ENCODE measurements at places on chromosomes 4 and X.

DNA sequence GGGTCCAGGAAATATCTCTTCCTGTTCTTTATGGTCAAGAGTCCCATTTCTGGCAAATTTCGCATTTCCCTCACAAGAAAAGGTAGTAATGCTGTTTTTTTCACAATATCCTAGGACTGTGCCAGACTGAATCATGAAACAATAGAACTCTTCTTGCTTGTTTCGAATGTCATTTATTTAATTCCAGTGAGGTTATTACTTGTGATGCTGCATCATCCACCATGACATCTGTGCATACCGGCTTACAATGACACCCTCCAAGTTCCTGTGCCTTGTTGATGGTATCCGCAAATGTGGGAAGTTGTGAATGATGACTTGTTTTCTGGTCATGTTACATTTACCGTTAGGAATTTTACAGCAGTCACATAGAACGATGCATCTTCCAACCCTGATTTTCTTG, 42.9 kb upstream of the SPRY1 start:
- no peak for DNase-seq

DNA sequence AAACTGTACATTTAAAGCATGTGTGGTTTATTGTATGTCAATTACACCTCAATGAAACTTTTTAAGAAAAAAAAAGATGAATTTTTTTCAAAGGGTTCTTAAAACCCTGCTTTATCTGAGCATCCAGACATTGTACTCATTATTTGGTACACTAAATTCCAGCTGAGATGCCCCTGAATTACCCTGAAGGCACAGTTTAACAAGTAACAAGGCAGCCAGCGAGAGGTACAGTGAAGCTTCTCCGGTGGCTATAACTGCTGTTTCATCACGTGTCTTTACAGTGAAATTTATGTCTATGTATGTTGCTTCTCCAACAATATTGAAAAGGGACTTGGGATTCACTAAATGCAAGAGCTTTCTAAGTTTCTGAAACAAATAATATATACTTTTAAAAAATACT, 15.8 kb downstream of the SLC7A11 start:
- no peak for DNase-seq

DNA sequence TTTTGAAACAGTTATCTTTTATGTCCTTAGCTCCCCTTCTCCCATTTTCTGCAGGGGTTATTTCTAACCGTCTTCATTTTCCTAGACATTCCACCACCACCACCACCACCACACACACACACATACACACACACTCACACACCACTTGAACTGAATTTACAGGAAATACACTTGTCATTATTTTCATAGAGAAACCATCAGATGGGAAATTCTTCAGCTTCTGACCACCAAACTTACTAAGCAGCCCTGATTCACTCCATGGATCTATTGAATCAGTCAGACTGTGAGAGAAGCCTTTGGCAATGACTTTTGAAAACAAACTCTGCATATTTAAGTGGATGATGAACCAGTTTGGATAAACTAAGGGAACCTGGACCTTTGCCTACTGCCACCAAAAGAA, 210.1 kb upstream of the NHS start:
- DNase-seq = no peak

DNA sequence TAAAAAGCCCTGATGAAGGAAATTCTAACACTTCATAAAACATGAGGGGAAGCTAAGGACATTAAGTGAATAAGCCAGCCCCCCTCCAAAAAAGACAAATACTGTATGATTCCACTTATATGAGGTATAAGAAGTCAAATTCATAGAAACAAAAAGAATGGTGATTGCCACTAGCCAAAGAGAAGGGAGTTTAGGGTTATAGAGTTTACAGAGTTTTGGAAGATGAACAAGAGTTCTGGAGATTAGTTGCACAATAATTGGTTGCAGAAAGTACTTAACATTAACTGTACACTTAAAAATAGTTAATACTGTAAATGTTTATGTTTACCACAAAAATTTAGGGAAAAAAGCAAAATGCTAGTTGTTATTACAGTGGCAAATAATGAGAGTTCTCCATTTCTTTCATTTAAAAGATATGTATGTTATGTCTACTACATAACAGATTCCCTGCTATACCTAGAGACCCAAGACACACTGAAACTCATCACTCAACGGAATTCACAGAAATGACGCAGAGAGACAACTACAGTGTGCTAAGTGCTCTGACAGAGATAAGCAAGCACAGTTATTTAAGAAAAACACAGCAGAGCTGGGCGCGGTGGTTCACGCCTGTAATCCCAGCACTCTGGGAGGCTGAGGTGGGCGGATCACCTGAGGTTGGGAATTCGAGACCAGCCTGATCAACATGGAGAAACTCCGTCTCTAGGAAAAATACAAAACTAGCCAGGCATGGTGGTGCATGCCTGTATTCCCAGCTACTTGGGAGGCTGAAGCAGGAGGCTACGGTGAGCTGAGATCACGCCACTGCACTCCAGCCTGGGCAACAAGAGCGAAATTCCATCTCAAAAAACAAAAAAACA, 37.2 kb downstream of the EIF4E start:
- DNase-seq = peak; percentile 17

- DNase-seq = no peak
Observed at GRCh38 chrX:112901869-112902725, 61.5 kb upstream of the AMOT start.

DNA sequence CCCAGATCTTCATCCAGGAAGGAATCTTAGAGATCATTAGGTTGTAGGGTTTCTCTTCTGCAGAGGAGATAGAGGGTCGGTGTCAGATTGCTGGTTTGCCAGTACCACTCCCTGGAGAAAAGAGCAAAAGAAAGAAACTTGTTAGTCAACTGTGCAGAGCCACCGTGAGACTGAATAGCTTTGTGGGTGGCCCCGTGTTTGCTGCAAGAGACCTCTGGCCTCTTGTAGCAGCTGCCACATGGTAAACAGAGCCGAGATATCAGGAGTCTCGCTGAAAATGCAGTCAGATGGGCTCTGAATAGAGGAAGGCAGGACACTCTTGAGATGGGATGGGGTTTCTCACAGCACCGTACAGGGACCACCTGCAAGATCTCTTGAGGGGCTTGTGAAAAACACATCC, 149.7 kb downstream of the PTTG2 start:
- DNase-seq = no peak

DNA sequence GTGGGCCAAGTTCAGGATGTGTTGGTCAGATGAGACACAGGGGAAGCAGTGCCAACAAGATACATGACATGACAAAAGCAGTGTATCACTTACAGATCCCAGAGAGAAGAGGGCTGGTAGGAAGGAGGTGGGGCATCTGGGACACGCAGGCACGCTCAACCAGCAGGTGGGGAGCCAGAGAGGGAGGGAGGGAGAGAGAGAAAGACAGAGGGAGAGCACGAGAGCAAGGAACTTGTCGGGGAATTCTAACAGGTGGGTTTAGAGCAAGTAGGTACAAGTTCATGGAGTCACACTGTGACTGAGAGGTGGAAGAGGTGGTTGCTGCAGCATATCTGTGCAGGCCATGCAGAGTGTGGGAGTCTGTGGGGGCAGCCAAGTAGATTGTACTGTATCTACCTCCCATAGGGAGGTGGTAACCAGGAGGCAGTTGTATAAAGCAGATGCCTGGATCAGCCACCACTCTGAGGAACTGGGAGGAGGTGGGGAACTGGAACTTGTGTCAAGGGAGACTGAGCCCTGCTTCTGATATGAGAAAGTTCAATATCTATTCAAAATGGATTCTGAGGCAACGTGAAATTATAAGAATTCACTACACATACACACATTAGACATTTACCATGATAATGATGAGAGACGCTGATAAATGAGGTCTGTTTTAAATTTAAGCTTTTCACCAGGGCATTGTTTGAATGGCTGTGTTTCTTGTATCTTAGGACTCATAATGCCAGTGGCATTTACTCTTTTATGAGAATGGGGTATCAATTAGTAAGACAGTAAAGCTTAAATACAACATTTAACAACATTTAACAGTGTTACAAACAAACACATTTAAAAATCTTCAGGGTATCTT, 43.7 kb downstream of the BBS12 start:
- DNase-seq = no peak

- DNase-seq = no peak
Observed at GRCh38 chr4:11495818-11496217, 67.1 kb upstream of the HS3ST1 start.

GRCh38 chr4:6974138-6974848, 64.7 kb downstream of the TBC1D14 start:
- peak; percentile 91 for DNase-seq

GRCh38 chrX:93932471-93933220, 258.6 kb downstream of the FAM133A start:
- DNase-seq = no peak

GRCh38 chr4:161573836-161574235, 590.0 kb downstream of the FSTL5 start:
- no peak for DNase-seq

GRCh38 chrX:133838761-133839676, 146.4 kb downstream of the GPC3 start:
- peak; percentile 50 for DNase-seq

- DNase-seq = no peak
Observed at GRCh38 chrX:150621652-150622051, 53.2 kb downstream of the MTM1 start.

GRCh38 chr4:38860788-38861424, 4.3 kb upstream of the TLR6 start:
- peak; percentile 57 for DNase-seq

DNA sequence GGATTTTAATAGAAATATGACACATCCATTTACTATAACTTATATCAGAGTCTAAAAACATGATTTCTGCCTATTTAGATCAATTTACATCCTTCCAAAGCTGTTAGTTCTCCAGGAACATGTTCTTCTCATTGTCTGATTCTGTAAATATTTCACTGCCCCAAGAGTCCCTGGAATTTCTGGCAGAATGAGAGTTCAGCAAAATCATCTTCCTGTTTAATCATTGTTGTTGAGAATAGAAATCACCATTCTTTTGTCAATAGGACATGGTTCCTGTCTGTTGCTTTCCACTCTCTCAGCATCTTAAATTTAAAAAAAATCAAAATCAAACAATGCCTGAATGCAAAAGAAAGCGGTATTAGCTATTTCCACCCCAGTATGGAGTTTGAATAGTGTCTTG, 172.8 kb upstream of the FRMPD4 start:
- no peak for DNase-seq

- peak; percentile 19 for DNase-seq
Observed at GRCh38 chrX:8731559-8732395, at the start of gene ANOS1. TSS of gene ANOS1 (minus strand) at chrX:8732137. CDS start at chrX:8732036, 101 bp downstream.

- DNase-seq = peak; percentile 14
Observed at GRCh38 chrX:17078031-17078720, 131.7 kb downstream of the REPS2 start.

- DNase-seq = peak; percentile 28
Observed at GRCh38 chr4:36399762-36400353, 118.4 kb downstream of the DTHD1 start.

DNA sequence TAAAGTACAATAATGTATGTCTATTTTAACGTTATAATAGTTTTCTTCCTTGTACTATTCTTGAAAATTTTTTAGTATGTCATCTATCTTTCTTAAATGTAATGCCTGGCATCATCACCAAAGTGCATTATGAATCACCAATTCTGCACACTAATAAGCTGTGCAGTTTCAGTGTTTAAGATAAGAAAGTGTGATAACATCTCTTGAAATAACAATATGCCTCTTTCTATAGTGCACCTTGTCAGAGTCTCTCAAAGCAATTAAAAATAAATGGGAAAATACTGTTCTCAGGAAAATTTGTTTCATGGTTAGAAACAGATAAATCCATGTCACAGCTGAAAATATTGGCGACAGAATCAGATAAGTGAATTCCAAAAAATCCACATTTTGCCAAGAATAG, 457.4 kb upstream of the PCDH10 start:
- no peak for DNase-seq

DNA sequence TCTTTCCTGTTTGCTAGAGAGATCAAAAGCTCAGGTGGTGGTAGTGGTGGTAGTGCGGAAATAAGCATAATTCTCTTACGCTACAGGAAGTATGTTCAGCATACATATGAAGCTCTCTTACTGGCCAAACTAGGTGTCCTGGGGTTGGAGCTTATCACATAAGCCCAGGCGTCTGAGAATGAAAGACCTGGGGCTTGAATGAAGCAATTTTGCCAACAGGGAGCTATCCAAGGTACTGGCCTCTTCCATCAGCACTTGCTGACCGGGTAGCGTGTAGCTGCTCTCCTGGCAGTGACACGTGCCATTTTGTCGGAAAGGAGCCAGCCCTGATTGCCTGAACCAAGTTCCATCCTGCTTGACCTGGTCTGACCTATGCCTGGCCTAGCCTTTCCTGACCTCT, 65.9 kb upstream of the HPF1 start:
- DNase-seq = peak; percentile 77

GRCh38 chr4:182231080-182231479, 12.1 kb upstream of the TENM3 start:
- DNase-seq = no peak

DNA sequence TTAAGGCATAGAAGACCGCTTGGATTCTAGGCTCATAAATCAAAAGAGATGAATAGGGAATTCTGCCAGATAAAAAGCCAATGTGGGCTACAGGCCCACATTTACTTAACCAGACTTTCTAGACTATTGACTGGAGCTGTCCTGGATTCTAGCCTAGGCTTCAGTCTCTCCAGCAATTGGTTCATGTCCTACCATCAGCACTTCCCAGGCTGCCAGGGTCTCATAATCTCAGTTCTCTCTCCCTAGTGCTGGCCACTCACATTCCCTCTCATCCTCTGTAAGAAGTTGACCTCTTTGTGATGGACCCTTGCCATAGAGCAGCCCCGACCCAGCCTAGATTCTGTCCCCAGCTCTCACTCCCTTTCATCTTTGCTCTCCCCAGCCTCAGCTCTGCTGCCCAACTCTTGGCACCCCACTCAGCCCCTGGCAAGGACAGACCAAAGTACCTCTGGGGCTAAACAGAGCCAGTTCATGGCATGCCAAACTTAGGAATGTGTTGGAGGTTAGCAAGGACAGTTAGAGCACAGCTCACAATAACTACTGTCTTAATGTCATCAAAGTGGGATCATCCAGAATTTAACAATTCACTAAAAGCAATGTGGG, 396.2 kb downstream of the INPP4B start:
- DNase-seq = no peak

GRCh38 chr4:36914106-36914505, 330.4 kb upstream of the NWD2 start:
- no peak for DNase-seq

DNA sequence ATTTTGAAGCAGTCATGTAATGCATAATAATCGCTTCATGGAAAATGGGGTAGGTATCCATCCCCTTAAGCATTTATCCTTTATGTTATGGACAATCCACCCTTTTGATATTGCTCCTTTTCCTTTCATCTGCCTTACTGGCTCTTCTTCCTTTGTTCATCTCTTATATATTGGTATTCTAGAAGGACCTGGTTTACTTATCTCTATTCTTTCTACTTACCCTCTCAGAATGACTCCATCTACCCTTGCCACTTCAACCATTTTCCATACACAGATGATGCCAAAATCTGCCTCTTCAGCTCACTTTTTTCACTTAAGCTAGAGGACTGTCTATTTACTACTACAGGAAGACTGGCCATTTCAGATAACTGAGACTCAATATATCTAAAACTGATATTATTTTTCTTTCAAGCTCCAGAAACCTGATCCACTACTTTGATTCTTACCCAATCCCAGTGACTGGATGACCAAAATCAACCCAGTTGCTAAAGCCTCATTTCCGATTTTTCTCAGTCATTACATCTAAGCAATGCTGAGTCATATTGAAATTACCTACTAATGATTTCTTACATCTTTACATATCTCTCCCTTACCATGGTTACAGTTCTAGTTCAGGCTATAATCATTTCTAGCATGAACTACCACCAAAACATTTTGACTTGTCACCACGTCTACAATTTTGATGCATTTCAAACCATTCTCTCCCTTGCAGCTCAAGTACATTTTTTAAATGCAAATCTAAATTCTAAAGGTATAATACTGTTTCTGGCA, 93.7 kb downstream of the FAAH2 start:
- DNase-seq = no peak

- DNase-seq = no peak
Observed at GRCh38 chrX:131816551-131817136, 206.5 kb upstream of the STK26 start.

Measured in fibroblast of pulmonary artery (primary cell).